ENCODE measurements at places on chromosomes 3 and 15. TPM values are rescaled to one million over a fixed set of nuclear protein-coding genes. Genes with fewer than 3 reads are reported as not detected.
A peak's percentile ranks its signal among the peaks of the same experiment; 100 is the strongest.

GOLGA6L7 gene
- total RNA-seq = not detected

GRIP2 gene
- total RNA-seq = 0.45 TPM

ADCY5 gene
- total RNA-seq = 201 TPM

GRCh38 chr3:19221081-19221480, 72.8 kb downstream of the KCNH8 start:
- no peak for DNase-seq

GRCh38 chr15:99248000-99248715, 1.2 kb downstream of the TTC23 start:
- DNase-seq = no peak

GRCh38 chr3:191391861-191392808, 61.8 kb upstream of the UTS2B start:
- DNase-seq = no peak

DNA sequence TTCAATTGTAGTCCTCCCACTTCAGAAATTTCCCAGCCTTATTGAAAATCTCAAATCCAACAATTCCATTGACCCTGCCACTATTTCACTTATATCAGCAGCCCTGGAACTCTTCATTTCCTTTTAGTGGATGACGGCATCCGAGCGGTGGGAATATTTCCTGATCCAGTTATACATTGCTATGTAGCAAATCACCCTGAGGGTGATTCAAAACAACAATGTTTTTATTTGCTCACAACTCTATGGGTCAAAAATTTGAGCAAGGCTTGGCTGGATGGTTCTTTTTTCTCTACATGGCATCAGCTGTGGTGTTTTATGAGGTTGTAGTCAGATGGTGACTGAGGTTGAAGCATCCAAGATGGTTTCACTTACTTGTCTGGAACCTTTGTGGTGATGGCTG, 70.5 kb downstream of the CHST2 start:
- no peak for DNase-seq

DNA sequence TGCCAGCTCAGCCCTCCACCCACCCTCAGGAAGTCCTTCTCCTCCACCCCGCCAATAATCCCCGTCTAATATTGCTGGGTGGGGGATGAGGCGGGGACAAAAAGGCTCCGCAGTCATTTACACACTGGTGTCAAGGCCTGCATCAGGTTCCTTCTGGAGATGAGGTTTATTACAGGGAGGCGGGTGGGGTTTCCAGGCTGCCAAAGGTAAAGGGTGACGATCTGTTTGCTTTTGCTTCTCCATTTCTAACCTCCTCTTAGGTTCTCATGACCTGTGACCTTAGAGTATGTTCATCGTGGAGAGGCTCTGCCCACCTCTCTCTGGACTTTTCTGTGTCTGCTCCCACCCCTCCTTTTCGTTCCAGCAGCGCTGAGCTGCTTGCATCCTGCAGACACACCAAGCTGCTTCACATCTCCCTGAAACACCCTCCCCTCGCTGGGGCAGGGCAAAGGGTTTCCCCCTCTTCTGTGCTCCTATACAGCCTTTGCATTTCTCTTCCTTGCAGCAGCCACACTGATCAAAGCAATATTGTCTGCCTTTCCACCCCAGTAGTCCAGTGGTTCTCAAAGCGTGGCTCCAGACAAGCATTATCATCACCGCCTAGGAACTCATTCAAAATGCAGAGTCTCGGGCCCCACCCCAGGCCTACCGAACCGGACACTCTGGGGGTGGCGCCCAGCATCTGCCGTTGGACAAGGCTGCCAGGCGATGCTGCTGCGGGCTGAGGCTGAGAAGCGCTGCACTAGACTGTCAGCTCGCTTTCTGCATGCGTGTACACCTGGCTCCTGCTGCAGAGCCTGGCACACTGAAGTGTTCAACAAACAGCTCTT, 26.6 kb downstream of the CA12 start:
- DNase-seq = no peak

DNA sequence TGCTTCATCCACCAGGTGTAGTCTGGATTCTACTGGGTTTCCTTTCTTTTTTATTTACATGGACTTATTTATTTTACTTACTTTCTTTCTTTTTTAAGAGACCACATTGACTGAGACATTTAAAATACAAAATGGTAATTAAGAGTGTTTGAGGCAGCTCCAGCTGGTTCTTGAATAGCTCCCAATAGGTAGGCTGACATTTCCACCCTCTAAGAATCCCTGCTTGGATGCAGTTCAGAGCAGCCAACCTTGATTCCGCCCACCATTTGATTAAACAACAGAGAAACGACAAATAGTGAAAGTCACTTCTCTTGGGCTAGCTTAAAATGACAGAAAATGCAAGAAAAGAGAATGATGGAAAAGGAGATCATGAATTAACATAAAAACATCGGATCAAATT, 270.5 kb downstream of the TUSC7 start:
- DNase-seq = no peak

DNA sequence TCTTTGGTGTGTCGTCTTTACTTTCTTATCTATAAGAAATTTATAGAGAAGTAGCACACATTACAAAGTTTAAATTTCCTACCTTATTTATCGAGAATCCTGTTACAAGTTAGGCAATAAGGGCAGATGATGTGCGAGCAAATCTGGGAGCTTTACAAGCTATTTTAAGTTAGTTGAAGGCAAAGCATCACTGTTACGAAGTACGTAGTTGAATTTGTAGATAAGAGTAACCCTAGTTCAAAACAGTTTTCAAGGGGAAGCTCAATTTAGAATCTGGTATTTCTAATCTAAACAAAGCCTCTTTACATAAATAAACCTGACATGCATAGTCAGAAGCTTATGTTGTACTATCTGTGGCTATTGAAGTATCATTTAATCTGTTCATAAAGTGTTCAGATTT, 8.4 kb downstream of the KBTBD8 start:
- DNase-seq = no peak

DNA sequence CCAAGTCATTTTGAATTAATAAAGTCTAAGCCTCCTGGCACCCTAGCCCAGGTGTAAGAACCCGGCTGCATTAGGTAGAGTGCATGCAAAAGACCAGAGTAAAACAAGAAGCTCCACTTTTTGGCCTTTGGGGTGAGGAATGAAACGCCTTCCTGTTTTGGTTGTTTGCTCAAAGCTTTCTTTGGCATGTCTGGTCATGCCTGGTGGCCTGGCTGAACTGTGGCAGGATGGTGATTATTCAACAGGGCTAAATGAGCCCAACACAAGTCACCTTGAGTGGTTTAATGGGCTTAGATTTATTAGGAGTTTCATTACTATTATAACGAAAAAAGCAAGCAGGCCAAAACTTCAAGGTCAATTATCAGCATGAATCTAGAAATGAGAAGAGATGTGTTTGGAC, 40.9 kb upstream of the LDHAL6B start:
- DNase-seq = no peak

DNA sequence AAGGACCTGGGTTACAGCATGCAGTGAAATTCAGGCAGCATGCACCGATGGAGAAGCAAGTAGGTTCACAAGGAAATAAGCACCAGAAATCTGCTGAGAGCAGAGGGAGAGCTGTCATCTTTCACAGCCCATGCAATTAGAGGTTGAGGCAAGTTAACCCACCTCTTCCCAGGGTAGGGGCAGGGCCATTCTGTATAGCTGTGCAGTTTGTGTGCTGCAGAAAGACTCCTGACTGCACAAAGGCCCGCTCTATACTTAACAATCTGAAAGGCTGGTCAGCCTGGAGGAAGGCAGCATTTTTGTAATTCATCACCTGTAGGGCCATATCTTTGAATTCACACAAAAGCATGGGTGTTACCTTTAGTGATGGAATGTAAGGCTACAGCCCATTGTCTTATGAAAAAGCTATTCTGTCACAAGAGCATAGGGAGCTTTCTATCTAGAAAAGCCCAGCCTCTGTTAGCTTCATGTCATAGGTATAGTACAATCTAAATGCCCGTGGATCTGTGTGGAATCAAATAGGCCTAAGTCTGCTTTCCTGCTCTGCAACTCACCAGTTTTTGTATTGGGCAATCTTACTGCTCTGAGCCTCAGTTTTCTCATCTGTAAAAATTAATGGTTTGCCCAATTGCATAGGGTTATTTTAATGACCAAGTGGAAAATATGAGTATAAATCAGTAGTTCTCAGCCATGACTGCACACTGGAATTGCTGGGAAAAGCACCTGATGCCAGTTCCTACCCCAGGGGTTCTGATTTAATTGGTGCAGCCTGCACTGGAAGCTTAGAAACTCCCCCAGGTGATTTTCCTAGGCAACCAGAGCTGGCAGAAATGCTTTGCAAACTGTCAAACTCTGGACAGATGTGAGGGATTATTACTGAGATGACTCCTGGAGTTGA, 65.2 kb downstream of the ATP13A5 start:
- DNase-seq = no peak

- DNase-seq = no peak
Observed at GRCh38 chr3:16937326-16937845, 52.6 kb downstream of the PLCL2 start.

DNA sequence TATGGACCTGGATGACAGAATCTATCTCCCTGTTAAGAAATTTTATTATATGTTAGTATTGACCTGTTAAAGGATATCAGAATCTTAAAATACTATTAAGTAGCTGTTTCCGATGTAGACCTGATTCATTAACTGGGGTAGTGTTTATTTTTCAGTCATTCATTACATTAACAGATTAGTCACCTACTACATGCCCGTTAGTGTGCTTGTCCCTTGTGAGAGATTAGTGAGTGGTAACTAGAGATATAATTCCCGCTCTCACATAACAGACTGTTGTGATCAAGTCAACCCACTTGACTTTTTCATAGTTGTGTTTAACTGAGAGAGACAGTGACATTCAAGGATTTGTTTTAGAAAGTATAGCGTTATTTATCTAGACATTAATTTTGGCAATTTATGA, 166.8 kb downstream of the TCF12 start:
- DNase-seq = no peak

DNA sequence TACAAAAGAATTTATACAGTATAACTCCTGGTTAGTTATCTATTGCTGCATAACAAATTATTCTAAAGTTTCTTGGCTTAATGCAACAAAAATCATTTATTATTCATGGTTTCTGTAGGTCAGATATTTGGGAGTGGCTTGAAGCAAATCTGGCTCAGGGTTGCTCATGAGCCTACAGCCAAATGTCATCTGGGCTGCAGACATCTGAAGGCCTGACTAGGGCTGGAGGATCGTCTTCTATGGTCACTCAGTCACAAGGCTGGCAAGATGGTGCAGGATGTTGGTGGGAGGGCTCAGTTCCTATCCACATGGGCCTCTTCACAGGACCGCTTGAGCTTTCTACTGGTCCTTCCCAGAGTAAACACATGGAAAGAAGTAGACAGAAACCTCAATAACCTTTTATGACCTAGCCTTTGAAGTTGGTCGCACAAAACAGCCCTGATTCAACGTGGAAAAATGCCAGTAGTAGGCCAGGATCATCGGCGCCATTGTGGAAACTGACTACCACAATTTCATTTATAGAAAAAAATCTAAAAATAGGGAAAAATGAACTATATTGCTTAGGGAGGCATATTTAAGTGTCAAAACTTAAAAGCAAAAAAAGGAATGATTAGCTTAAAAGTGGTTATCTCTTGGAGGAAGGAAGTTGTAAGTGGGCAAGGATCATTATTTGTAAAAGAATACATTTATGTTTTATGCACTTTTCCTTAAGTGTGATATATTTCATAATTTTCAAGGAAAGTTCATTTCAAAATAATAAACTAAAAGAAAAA, 9.9 kb upstream of the MITF start:
- DNase-seq = no peak

DNA sequence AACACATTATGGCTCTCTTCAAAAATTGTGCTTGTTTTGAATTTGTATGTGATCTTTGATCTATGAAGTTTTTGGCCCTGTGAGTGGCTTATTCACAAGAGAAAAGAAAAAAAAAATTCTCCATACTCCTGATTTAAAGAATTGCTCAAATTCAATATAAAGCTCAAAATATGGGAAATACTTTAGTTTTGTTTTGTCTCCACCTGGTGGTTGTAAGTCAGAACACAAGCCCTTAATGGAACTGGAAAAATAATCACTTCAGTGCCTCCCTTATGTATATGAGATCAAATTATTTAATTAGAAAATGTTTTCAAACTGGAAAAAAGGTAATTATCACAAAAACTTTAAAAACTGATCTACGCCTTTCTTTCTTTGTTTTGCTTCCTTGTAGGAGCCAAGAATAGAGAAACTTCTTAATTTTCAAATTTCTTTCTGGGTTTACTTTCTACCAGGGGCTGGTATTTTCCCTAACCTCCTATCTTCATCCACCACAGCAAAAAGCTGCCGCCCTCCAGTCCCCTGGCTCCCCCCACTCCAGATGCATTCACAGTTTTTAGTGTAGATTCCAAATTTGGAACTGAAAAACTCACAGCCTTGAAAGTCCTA, 50.6 kb downstream of the SERP1 start:
- DNase-seq = no peak

DNA sequence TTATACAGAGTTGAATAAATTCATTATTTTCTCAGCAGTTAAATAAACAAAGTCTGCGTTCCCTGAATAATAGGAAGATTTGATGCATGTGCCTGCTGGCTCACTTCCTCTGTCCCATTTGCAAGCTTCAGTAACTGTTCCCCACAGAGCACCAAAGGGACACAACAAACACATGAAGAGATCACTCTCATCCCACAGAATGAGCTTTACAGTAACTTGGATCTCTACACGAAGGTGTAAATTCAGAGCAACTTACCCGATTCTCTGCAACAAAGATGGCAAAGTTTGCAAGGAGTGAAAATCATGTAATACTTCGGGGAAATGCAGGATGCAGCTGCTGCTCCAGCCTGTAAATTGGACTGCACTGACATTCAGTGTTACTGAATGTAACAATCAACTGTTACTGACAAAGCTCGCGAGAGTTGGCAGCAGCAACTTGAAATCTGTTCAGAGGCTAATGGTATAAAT, at the start of gene BCHE:
BCHE (minus strand) TSS at position 366 of the 468 bp plus-strand sequence. CDS start 6,390 bp downstream, outside the sequence.
- no peak for DNase-seq

DNA sequence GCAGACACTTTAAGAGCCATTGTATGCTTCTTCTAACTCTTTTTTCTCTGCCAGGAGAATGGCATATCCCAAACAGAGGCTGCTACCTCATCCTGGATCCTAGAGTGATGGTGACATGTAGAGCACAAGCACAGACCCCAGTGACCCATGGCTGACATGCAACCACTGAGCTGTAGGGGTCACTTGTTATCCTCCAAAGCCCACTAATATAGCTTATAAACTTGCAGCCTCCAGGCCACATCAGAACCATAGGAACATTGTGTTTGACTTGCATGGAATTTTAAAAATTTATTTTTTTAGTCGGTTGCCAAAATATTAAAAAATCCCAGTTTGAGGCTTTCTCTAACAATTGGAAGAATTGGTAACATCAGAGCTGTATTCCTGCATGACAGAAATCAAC, 283.0 kb upstream of the WNT5A start:
- peak; percentile 80 for DNase-seq

GRCh38 chr3:190306026-190306425, 16.2 kb downstream of the CLDN1 start:
- DNase-seq = no peak

DNA sequence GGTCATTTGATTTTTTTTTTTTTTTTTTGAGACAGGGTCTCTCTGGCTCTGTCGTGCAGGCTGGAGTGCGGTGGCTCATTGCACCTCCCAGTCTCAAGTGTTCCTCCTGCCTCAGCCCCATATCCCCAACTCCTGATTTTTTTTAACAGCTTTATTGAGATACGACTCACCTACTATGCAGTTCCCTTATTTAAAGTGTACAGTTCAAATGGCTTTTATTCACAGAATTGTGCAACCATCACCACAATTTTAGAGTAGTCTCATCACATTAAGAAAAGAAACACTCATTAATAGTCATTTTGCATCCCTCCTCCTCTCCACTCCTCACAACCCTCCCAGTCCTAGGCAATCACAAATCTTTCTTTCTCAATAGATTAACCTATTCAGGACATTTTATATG, 1.9 kb upstream of the TRA2B start:
- DNase-seq = no peak

- DNase-seq = no peak
Observed at GRCh38 chr3:79881431-79881830, 113.6 kb upstream of the ROBO1 start.

GRCh38 chr3:16820485-16820884, 64.3 kb upstream of the PLCL2 start:
- DNase-seq = peak; percentile 26

All from esophagus muscularis mucosa (tissue), 4 donors.